A673 (cell line): ENCODE measurements at places on chromosomes 13 and 19. TPM values are rescaled to one million over a fixed set of nuclear protein-coding genes. Genes with fewer than 3 reads are reported as not detected.
A peak's percentile ranks its signal among the peaks of the same experiment; 100 is the strongest.

SBK2 gene
- not detected in 2 replicates for total RNA-seq

SULT2A1 gene
- not detected in 2 replicates for total RNA-seq

ADGRE3 gene
- not detected in 2 replicates for total RNA-seq

ZNF85 gene
- 1.4 and 1.9 TPM in 2 replicates for total RNA-seq

GRCh38 chr13:22114630-22115311, 443.9 kb downstream of the FGF9 start:
- no peak overlapping the region for H3K4me3 ChIP-seq
- no peak for DNase-seq
- H3K4me1 ChIP-seq: no peaks in the 10 kb centered on the region
- no peak overlapping the region for H3K27ac ChIP-seq
- H3K36me3 ChIP-seq: no peaks in the 10 kb centered on the region
- no peaks in the 10 kb centered on the region for H3K27me3 ChIP-seq

- H3K4me1 ChIP-seq: peaks cover 17% of the 10 kb centered on the region
- DNase-seq: peak; percentile 74
- no peak overlapping the region for H3K4me3 ChIP-seq
- H3K36me3 ChIP-seq: no peaks in the 10 kb centered on the region
- H3K27ac ChIP-seq: no peak overlapping the region
- no peaks in the 10 kb centered on the region for H3K27me3 ChIP-seq
Observed at GRCh38 chr13:46492946-46493345, 60.0 kb upstream of the LRCH1 start.

- peaks cover 21% of the 10 kb centered on the region for H3K4me1 ChIP-seq
- H3K27me3 ChIP-seq: no peaks in the 10 kb centered on the region
- H3K4me3 ChIP-seq: no peak overlapping the region
- no peaks in the 10 kb centered on the region for H3K36me3 ChIP-seq
- peak; percentile 95 for DNase-seq
Observed at GRCh38 chr13:29484236-29484635, 111.3 kb downstream of the SLC7A1 start.

DNA sequence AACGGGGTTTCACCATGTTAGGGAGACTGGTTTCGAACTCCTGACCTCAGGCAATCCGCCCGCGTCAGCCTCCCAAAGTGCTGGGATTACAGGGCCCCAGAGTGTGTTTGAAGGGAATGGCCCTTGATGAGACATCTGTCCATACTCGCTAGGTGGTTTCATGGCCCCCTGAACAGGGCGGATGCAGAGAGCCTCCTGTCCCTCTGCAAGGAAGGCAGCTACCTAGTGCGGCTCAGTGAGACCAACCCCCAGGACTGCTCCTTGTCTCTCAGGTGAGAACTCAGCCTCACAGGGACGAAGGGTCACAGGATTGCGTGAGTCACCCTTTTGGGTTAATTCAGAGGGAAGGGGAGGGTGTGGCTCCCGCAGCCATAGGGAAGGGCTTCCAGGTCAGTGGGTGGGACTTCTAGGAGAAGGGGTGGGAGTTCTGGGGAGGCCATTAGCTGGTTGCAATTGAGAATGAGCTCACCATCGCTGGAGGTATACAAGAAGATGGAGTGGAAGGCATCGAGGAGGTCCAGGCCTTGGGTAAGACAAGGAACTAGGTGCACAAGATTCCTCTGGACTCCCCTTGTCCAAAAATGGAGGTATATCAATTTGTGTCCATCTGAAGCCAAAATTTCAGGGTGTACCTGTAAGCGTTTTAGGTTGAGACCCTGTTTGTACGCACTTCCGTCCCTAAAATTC, 9.2 kb downstream of the SHD start:
- H3K4me3 ChIP-seq: no peak overlapping the region
- H3K27ac ChIP-seq: no peak overlapping the region
- peaks cover 14% of the 10 kb centered on the region for H3K27me3 ChIP-seq
- no peak for DNase-seq

GRCh38 chr19:48636859-48637448, at the start of gene DBP:
TSS of gene DBP (minus strand) at chr19:48637379. CDS start at chr19:48636994, 385 bp downstream.
- peak within 1 kb of the TSS; percentile 67 for H3K4me3 ChIP-seq
- H3K27ac ChIP-seq: peak within 1 kb of the TSS; percentile 94
- H3K27me3 ChIP-seq: no peaks in the 10 kb centered on the region
- no peak for DNase-seq
- peaks cover 37% of the 10 kb centered on the region for H3K4me1 ChIP-seq
- peaks cover 11% of the 10 kb centered on the region for H3K36me3 ChIP-seq

GRCh38 chr19:409516-410242, 732 bp upstream of the C2CD4C start:
- no peaks in the 10 kb centered on the region for H3K36me3 ChIP-seq
- H3K27me3 ChIP-seq: peaks cover 7% of the 10 kb centered on the region
- peaks cover 7% of the 10 kb centered on the region for H3K4me1 ChIP-seq
- H3K4me3 ChIP-seq: peak overlapping the region; percentile 63
- DNase-seq: peak; percentile 37

GRCh38 chr19:1794424-1795172, 17.5 kb downstream of the ATP8B3 start:
- peaks cover 1% of the 10 kb centered on the region for H3K27me3 ChIP-seq
- H3K27ac ChIP-seq: no peak overlapping the region
- DNase-seq: no peak
- no peaks in the 10 kb centered on the region for H3K4me1 ChIP-seq

SIGLECL1 gene
- total RNA-seq: not detected in 2 replicates

- H3K27me3 ChIP-seq: no peaks in the 10 kb centered on the region
- no peaks in the 10 kb centered on the region for H3K36me3 ChIP-seq
- no peak overlapping the region for H3K4me3 ChIP-seq
- no peak for DNase-seq
Observed at GRCh38 chr19:555474-555808, 11.6 kb downstream of the GZMM start.

- H3K4me1 ChIP-seq: no peaks in the 10 kb centered on the region
- H3K27ac ChIP-seq: no peak overlapping the region
- H3K27me3 ChIP-seq: no peaks in the 10 kb centered on the region
- no peak for DNase-seq
- H3K4me3 ChIP-seq: no peak overlapping the region
Observed at GRCh38 chr19:47895165-47895782, 9.2 kb upstream of the SULT2A1 start.

DNA sequence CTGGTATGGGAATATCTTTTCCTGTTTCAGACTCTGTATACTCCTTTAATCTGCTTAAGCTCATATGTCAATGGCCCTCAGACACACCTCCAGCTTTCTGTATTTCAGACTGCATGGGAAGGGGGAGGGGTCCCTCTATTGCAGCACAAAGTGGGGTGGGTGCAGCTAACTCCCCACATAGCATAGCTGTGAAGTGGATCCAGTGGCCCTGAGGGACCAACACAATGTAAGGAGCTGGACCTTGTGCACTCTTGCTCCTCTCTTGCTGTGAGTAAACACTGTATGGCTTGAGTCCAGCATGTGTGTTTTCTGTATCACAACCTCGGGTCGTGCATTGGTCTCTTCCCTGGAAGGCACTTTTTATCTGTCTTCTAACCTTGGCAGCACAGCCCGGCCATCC, 669.9 kb downstream of the PCDH9 start:
- H3K4me1 ChIP-seq: no peaks in the 10 kb centered on the region
- DNase-seq: peak; percentile 35
- no peaks in the 10 kb centered on the region for H3K27me3 ChIP-seq
- no peak overlapping the region for H3K4me3 ChIP-seq
- H3K27ac ChIP-seq: no peak overlapping the region

GRCh38 chr19:19461671-19462622, 53.4 kb downstream of the TSSK6 start:
- no peaks in the 10 kb centered on the region for H3K27me3 ChIP-seq
- peaks cover 69% of the 10 kb centered on the region for H3K4me1 ChIP-seq
- H3K4me3 ChIP-seq: no peak overlapping the region
- peak; percentile 74 for DNase-seq
- H3K27ac ChIP-seq: peak overlapping the region; percentile 82
- peaks cover 19% of the 10 kb centered on the region for H3K36me3 ChIP-seq

DNA sequence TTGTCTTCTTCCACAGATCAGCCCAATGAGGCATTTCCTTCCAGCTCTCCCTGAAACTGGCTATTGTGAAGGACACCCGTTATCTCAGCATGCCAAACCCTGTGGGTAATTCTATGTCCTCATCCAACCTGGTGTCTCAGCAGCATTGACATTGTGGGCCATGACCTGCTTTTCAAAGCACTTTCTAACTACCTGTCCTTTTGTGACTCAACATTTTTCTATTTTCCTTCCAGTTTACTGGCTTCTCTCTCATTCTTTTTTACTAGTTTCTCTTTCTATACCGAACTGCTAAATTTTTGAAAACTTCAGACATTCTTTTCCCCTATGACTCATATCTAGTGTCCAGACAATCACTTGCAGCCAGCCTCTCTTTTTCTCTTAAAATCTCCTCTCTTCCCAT, 136.4 kb upstream of the HTR2A start:
- no peak overlapping the region for H3K27ac ChIP-seq
- no peak overlapping the region for H3K4me3 ChIP-seq
- DNase-seq: no peak
- H3K36me3 ChIP-seq: no peaks in the 10 kb centered on the region
- peaks cover 65% of the 10 kb centered on the region for H3K27me3 ChIP-seq

CLASRP gene
- total RNA-seq: 104 and 109 TPM in 2 replicates

ERICH6B gene
- total RNA-seq: not detected in 2 replicates

PCSK4 gene
- 7.2 and 11.1 TPM in 2 replicates for total RNA-seq

- DNase-seq: no peak
- H3K27ac ChIP-seq: no peak overlapping the region
- no peaks in the 10 kb centered on the region for H3K36me3 ChIP-seq
- peaks cover 9% of the 10 kb centered on the region for H3K4me1 ChIP-seq
- no peak overlapping the region for H3K4me3 ChIP-seq
Observed at GRCh38 chr13:38386421-38386820, 36.8 kb downstream of the UFM1 start.

DNA sequence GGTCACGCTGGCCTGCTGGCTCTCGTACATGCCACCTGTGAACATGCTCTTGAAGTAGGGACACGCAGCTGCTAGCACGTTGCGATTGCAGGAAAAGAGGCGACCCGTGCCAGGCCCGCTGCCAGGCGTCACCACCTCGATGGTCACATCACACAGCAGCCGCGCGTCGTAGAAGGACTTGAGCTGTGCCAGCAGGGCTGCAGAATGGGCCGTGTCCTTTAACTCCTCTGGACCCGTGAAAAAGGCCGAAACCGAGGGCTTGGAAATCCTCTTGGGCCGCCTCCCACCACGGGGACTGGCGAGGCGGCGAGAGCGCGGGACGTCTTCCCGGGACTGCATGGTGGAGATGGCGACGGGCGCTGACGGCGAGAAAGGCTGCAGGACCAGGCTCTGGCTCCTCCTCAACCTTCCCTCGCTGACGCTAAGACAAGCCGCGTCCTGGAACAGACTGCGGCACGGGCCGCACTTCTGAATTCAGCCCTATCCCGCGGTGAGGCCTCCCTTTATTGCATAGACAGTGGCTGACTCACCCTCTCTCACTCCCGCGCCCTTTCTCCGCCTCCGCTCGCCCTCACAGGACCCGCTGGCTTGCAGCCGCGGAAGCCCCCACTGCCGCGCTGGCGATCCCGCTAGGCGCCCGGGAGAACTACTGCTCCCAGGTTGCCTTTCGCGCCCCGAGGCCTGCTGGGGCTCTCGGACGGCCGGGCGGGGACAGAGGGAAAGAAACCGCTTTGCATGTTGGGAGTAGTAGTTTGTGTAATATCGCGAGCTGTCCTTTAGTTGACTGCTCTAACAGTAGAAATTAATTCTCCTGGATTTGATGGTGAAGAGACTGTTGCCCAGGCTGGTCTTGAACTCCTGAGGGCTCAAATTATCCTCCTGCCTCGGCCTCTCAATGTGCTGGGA, at the start of gene KBTBD7:
TSS of gene KBTBD7 (minus strand) at position 651 of the 906 bp plus-strand sequence. CDS start at position 339, 312 bp downstream.
- H3K4me1 ChIP-seq: no peaks in the 10 kb centered on the region
- no peaks in the 10 kb centered on the region for H3K36me3 ChIP-seq
- H3K27me3 ChIP-seq: no peaks in the 10 kb centered on the region
- peak within 1 kb of the TSS; percentile 67 for H3K4me3 ChIP-seq
- peak; percentile 98 for DNase-seq

DNA sequence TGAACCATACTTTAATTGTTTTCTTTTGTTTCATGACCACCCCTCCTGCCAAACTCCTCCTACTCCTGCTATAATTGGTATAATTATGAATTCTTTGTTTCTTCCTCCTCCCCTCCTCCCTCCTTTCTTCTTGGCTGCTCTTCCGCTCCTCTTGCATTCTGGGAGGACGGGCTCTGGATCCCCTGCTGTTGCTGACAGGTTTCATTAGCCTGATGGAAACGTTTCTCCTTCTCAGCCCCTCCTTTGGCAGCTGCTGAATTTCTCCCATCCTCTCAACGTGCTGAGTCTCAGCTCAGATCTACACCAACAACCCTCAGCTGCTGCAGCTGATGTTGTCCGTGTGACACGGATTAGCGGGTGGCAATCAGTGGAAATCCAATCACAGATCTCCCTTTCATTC, 97.1 kb upstream of the UBAC2 start:
- H3K27me3 ChIP-seq: no peaks in the 10 kb centered on the region
- H3K36me3 ChIP-seq: no peaks in the 10 kb centered on the region
- H3K27ac ChIP-seq: no peak overlapping the region
- H3K4me3 ChIP-seq: no peak overlapping the region

FAM124A gene
- total RNA-seq: 2.1 and 2.2 TPM in 2 replicates

DNA sequence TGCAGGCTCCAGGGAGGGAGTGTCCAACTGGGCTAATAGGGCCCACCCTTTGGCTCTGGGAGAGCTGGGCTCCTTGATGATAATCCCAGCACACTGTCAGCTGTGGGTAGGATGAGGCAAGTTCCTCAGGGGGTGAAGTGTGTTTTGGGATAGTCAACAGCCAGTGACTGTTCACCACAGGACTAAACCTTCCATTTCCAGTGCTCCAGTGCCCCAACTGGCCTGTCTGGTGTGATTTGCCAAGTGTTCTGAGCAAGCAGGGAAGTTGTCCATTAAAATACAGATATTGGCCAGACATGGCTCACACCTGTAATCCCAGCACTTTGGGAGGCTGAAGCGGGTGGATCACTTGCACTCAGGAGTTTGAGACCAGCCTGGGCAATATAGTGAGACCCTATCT, 150.9 kb downstream of the TM9SF2 start:
- no peak for DNase-seq
- no peaks in the 10 kb centered on the region for H3K27me3 ChIP-seq
- no peak overlapping the region for H3K27ac ChIP-seq

GRCh38 chr19:16612636-16613035, 15.4 kb downstream of the MED26 start:
- DNase-seq: peak; percentile 69
- H3K4me1 ChIP-seq: peaks cover 31% of the 10 kb centered on the region
- peak overlapping the region; percentile 60 for H3K27ac ChIP-seq
- H3K27me3 ChIP-seq: no peaks in the 10 kb centered on the region
- H3K36me3 ChIP-seq: no peaks in the 10 kb centered on the region

- H3K4me1 ChIP-seq: no peaks in the 10 kb centered on the region
- no peak for DNase-seq
- H3K27me3 ChIP-seq: no peaks in the 10 kb centered on the region
- H3K36me3 ChIP-seq: no peaks in the 10 kb centered on the region
- no peak overlapping the region for H3K4me3 ChIP-seq
Observed at GRCh38 chr13:101139081-101139480, 277.2 kb downstream of the NALCN start.

- no peaks in the 10 kb centered on the region for H3K27me3 ChIP-seq
- H3K27ac ChIP-seq: peak overlapping the region; percentile 70
- H3K4me3 ChIP-seq: peak overlapping the region; percentile 0
- H3K36me3 ChIP-seq: no peaks in the 10 kb centered on the region
- H3K4me1 ChIP-seq: peaks cover 12% of the 10 kb centered on the region
Observed at GRCh38 chr13:101258071-101258470, 158.2 kb downstream of the NALCN start.
